ENCODE measurements at places on chromosomes 11 and 22. TPM values are rescaled to one million over a fixed set of nuclear protein-coding genes. Genes with fewer than 3 reads are reported as not detected.

PRR33 gene
- total RNA-seq = 0.05 TPM

NCF4 gene
- total RNA-seq = 15.7 TPM

OR51B4 gene
- not detected for total RNA-seq

LRRC55 gene
- not detected for total RNA-seq

DNA sequence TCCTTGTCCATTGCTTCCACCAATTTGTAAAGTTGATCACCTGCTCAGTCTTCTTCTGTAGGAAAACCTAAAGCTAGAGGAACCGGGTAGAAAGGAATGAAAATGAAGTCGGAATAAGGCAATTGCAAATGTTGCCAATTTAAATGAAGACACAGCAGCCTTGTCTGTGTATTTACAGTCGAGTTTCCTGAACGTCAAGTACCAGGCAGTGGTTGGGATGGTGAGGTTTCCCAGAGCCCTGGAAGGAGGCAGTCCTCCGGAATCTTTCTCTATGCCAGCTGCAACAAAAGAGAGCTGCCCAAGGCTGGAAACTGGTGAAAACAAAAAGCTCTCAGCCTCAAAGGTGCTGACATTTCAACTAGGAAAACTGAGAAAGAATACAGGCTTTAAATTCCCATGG is 17.7 kb downstream of the MAJIN start:
- no peak for DNase-seq

DNA sequence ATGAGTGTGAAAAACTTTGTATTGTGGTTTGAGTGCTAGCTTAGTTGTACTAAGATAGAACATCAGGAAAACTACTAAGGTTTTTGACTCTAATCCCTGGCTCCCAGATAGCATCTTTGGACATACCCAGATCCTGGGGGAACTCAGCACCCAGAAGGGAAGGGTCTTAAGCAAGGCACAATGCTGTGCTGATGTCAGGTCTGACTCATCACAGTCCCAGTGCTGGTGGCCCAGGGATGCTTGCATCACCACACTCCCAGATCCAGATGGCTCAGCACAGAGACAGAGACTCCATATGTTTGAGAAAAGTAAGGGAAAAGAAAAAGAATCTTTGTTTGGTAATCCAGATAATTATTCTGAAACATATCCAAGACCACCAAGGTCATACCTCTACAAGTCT is 18.3 kb upstream of the OR56A3 start:
- DNase-seq = no peak

DGAT2 gene
- total RNA-seq = 3.0 TPM

DNA sequence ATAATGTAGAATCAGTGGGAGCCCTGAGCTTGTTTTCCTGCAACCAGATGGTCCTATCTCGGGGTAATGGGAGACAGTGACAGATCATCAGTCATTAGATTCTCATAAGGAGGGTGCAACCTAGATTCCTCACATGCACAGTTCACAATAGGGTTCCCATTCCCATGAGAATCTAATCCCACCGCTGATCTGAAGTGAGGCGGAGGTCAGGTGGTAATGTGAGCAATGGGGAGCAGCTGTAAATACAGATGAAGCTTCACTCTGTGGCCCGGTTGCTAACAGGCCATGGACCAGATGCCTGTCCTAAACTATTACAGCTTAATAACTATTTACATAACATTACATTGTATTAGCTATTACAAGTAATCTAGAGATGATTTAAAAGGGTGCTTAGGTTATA is 17.0 kb downstream of the DIXDC1 start:
- no peak for DNase-seq

DNA sequence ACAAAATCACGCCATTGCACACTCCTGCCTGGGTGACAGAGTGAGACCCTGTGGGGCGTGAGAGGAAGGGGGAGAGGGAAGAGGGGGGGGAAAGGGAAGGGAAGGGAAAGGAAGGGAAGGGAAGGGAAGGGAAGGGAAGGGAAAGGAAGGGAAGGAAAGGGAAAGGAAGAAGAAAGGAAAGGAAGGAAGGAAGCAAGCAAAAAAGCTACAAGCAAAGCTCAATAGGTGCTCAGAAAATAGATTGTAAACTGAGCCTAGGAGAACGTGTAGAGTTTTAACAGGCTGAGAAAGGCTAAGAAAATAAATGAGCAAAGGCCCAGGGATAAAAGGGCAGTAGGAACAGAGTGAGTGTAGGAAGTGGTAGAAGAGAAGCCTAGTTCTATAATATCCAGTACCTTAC is 30.8 kb upstream of the GDPD4 start:
- no peak for DNase-seq

DNA sequence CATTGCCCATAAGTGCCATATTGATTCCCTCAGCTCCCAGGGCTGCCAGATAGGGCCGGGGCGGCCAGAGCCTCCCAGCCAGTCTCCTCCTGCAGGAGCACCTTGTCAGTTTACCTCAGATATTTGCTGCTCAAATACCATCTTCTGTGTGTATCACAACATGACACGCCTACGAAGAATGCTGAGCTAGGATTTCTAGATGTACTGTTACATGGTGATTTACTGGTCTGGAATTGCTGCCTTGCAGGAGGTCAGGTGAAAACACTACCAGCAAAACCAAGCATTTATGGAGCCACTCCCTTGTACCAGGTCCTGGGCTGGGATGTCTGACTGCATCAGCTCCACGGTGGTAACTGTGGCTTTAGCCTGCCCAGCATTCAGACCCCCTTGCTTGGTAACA is 11.8 kb downstream of the MICAL3 start:
- no peak for DNase-seq

- no peak for DNase-seq
Observed at GRCh38 chr11:130827451-130828377, 88.6 kb downstream of the SNX19 start.

GRCh38 chr11:45252134-45252856 is 33.8 kb downstream of the SYT13 start:
- no peak for DNase-seq

GRCh38 chr22:30201945-30202344 is 44.6 kb downstream of the LIF start:
- no peak for DNase-seq

PIK3C2A gene
- 29.3 TPM for total RNA-seq

DNA sequence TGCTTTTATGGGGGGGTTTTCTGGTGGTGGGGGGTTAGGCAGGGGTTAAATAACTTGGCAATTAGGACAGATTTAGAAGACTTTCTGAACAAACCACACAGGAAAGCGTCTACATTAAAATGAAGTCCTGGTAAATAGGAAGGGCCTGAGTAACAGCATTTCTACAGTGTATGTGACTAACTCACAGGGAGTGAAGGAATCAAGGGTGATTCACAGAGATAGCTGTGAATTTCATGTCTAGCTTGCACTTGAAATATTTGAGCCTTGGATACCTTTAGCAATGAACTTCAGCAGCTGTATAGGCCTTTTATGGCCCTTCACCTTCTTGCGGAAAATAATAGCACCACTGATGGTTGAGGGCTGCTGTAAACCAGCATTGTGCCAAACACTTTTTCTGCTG is 26.1 kb upstream of the LDHA start:
- DNase-seq = no peak

DNA sequence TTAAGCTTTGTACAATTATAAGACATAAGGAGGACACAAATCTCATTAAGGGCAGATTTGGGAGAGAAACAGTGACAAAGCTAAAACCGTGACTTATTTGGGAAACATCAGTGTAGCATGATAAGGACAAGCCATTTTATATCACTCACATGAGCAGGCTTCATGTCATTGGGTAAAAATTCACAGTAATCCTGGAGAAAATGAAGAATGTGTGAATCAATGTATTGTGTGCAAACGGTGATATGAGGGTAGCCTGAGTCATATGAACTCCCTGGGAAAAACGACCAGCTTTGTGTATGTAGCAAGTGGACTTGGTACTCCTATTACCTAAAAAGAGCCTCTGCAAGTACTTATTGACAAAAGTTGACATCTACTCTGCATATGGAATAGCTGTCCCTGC is 6.0 kb upstream of the TRIM34 start:
- DNase-seq = no peak

- DNase-seq = no peak
Observed at GRCh38 chr11:117961896-117962295, 24.3 kb upstream of the IL10RA start.

GRCh38 chr11:63829823-63830489 is 9.0 kb upstream of the MARK2 start:
- DNase-seq = no peak

DNA sequence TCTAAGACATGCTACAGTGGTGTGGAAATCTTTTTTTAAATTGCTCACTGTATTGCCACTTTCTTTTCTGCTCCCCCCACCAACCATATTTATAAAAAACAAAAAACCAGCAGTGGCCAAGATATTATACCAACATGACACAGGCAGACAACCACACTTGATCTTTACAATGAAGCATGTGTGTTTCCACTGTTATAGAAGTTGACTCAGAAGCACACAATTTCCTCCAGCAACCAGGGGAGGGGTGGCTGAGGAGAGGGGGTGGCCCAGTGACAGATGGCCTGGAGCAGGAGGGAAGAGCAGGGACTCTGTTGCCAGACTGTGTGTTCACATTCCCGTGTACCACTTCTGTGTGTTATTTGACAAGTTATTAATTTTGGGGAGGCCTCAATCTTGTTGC is 14.8 kb downstream of the CD59 start:
- DNase-seq = no peak

TXN2 gene
- total RNA-seq = 95.1 TPM

DNA sequence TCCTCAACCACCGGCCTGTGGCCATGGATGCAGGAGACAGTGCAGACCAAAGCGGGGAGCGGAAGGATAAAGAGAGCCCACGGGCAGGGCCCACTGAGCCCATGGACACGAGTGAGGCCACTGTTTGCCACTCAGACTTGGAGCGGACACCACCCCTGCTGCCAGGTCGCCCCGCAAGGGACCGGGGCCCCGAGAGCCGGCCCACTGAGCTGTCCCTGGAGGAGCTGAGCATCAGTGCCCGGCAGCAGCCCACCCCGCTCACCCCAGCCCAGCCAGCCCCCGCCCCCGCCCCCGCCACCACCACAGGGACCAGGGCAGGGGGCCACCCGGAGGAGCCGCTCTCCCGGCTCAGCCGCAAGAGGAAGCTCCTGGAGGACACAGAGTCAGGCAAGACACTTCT is 14.5 kb upstream of the SUSD2 start:
- no peak for DNase-seq

PARVG gene
- total RNA-seq = 75.6 TPM

BCO2 gene
- total RNA-seq = 1.2 TPM

PATE4 gene
- not detected for total RNA-seq

GRCh38 chr11:133503776-133504175 is 28.5 kb downstream of the OPCML start:
- no peak for DNase-seq

GRAP2 gene
- total RNA-seq = 44.1 TPM

DNA sequence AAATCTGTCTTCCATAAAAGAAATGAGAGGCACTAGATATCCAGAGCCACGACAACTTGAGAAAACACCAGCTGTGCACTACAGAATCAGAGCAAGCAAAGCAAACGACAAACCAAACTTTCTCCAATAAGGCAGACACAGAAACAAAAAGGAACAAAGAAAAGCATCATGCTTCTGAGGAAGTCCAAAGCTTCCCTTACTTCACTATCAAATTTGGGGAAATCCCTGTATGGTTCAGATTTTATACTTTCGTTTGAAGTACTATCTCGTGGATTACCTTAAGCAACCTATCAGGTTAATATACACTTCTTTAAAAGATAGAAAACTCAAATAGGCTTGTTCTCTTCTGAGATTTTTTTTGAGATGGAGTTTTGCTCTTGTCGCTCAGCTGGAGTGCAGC is 27.7 kb downstream of the ALG9 start:
- DNase-seq = no peak

- no peak for DNase-seq
Observed at GRCh38 chr11:47061429-47062178, 115.1 kb downstream of the ARFGAP2 start.

TENM4 gene
- total RNA-seq = not detected

OR52D1 gene
- total RNA-seq = not detected

ELP4 gene
- 19.1 TPM for total RNA-seq

VPS26B gene
- total RNA-seq = 41.7 TPM

- DNase-seq = no peak
Observed at GRCh38 chr11:34890812-34891211, 25.4 kb downstream of the APIP start.

DNA sequence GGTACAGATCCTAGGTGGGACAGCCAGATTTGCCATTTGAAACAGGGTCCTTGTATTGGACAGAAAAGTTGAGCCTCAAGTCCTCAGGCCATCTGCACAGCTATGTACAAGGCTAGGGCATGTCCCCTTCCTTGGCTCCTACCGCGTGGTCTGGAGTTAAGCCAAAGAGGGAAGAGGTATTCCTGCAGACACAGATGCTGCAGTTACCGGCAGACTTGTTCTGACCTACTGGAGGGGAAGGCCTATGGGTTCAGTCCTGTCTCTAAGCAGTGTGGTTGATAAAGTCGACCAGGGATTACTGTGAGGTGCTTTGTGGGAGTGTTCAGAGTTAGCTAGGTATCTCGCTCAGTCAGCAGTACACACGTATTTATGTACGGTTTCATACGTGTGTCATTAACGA is 180.6 kb downstream of the ADAMTS15 start:
- DNase-seq = no peak

MYBPC3 gene
- not detected for total RNA-seq

- DNase-seq = no peak
Observed at GRCh38 chr11:81005595-81005994, 1564.8 kb upstream of the TENM4 start.

- no peak for DNase-seq
Observed at GRCh38 chr22:29260601-29261315, 7.0 kb downstream of the RHBDD3 start.

NUMA1 gene
- total RNA-seq = 174 TPM

- no peak for DNase-seq
Observed at GRCh38 chr11:9562716-9563115, 10.8 kb upstream of the WEE1 start.

RIMBP3C gene
- 0.18 TPM for total RNA-seq

DNA sequence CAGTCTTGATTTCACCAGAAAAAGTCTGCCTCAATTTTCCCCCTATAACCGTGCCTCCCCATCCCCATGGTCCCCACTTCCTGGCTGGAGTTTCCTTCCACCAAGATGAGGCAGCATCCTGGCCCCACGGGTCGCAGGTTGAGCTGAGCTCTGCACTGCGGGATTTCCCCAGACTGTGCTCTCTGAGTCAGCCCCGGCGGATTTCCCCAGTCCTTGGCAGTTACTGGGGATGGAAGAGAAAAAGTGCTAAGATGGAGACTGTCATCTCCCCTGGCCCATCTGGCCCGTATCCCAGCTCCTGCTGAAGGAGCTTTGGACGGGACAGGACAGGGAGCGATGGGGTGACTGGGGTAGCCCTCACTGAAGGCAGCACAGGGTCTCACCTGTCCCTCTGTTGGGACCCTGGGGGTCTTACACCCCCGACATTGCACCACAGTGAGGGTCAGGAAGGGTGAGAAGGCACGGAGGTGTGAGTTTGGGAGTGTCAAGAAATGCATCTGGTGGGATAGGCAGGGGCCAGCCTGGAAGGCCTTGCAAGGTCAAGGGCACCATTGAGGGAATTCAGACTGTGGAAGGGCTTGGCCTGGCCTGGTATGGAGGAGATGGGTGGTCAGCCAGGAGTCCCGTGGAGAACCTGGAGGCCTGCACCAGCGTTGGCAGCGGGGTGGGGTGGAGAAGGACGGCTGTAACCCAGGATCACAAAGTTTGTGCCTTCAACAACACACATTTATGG is 36.5 kb downstream of the NADSYN1 start:
- peak; percentile 17 for DNase-seq

- DNase-seq = no peak
Observed at GRCh38 chr11:29315275-29315674, 701.6 kb downstream of the KCNA4 start.
